ENCODE measurements at places on chromosomes 1 and 21. TPM values are rescaled to one million over a fixed set of nuclear protein-coding genes. Genes with fewer than 3 reads are reported as not detected.
A peak's percentile ranks its signal among the peaks of the same experiment; 100 is the strongest.

DNA sequence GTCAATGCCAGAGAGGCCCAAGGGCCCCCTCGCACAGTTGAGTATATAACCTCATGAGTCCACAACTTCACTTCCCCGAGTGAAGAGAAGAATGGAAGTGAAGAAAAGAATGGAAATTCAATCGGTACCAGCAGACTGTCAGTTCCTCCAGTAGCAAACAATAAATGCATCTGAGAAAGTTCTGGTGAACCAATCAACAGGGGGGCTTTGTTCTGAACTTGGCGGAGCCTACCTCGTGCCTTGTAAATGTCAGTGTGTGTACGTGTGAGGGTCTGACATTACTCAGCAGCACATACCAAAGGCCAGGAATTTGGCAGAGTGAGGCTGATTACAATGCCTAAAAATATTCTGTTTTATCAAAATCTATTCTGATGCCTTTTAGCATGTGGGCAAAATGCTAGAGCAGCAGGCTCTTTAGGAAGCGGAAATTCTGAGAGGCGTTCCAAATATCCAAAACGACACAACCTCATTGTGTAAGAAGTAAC, 238.5 kb downstream of the LTN1 start:
- peak; percentile 96 for DNase-seq
- no peak overlapping the region for H3K4me3 ChIP-seq
- peak overlapping the region; percentile 98 for H3K27ac ChIP-seq
- 0 out of 2 replicates have a peak, but pooled peaks cover 2% of the 10 kb centered on the region for H3K36me3 ChIP-seq
- H3K27me3 ChIP-seq: no peaks in the 10 kb centered on the region

- no peaks in the 10 kb centered on the region for H3K27me3 ChIP-seq
- peaks cover 33% of the 10 kb centered on the region for H3K36me3 ChIP-seq
- H3K27ac ChIP-seq: no peak overlapping the region
- no peak overlapping the region for H3K4me3 ChIP-seq
- no peaks in the 10 kb centered on the region for H3K4me1 ChIP-seq
Measured at GRCh38 chr1:168235548-168235885, 9.7 kb downstream of the SFT2D2 start.

- no peak for DNase-seq
- H3K4me1 ChIP-seq: peaks cover 4% of the 10 kb centered on the region
- peaks cover 28% of the 10 kb centered on the region for H3K36me3 ChIP-seq
- H3K27ac ChIP-seq: no peak overlapping the region
Measured at GRCh38 chr1:154990276-154990675, 3.1 kb upstream of the LENEP start.

DNA sequence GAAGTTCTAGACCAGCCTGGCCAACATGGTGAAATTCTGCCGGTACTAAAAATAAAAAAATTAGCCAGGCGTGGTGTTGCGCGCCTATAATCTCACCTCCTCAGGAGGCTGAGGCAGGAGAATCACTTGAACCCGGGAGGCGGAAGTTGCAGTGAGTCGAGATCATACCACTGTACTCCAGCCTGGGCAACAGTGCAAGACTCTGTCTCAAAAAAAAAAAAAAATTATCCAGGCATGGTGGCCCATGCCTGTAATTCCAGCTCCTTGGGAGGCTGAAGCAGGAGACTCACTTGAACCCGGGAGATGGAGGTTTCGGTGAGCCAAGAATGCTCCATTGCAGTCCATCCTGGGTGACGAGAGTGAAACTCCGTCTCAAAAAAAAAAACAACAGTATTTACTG, 18.5 kb upstream of the RAB42 start:
- no peak overlapping the region for H3K27ac ChIP-seq
- H3K4me1 ChIP-seq: no peaks in the 10 kb centered on the region
- no peaks in the 10 kb centered on the region for H3K27me3 ChIP-seq
- no peak for DNase-seq
- no peak overlapping the region for H3K4me3 ChIP-seq

DNA sequence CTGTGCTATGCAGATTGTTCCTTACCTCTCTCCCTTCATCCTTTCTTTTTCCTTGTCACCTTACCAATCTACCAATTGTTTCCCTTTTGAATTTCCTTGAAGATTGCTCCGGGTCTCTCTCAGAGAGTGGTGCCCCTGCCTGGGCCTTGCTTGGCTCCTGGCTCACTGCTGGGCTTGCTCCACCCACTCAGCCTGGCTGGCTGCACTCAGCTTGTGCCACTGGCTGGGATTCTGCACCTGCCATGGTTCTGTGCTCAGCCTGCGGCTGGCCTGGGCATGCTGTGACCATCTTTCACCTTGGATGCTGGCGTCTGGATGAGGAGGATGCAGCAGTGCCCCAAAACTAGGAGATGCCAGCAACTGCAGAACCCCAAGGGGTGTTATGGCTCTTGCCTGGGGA, 463.9 kb upstream of the CXADR start:
- peaks cover 3% of the 10 kb centered on the region for H3K4me1 ChIP-seq
- H3K4me3 ChIP-seq: no peak overlapping the region
- H3K27ac ChIP-seq: no peak overlapping the region
- H3K27me3 ChIP-seq: no peaks in the 10 kb centered on the region

- no peaks in the 10 kb centered on the region for H3K36me3 ChIP-seq
- H3K4me1 ChIP-seq: peaks cover 6% of the 10 kb centered on the region
- H3K4me3 ChIP-seq: no peak overlapping the region
- peak; percentile 71 for DNase-seq
- H3K27ac ChIP-seq: no peak overlapping the region
- no peaks in the 10 kb centered on the region for H3K27me3 ChIP-seq
Measured at GRCh38 chr1:167899253-167899681, 14.7 kb downstream of the ADCY10 start.

GRCh38 chr1:31585736-31586365, 9.5 kb downstream of the TINAGL1 start:
- H3K27ac ChIP-seq: no peak overlapping the region
- peaks cover 7% of the 10 kb centered on the region for H3K4me1 ChIP-seq
- no peak overlapping the region for H3K4me3 ChIP-seq

- no peak for DNase-seq
- no peak overlapping the region for H3K27ac ChIP-seq
- peaks cover 31% of the 10 kb centered on the region for H3K4me1 ChIP-seq
- H3K36me3 ChIP-seq: no peaks in the 10 kb centered on the region
Measured at GRCh38 chr1:183276386-183277080, 90.5 kb downstream of the LAMC2 start.

DNA sequence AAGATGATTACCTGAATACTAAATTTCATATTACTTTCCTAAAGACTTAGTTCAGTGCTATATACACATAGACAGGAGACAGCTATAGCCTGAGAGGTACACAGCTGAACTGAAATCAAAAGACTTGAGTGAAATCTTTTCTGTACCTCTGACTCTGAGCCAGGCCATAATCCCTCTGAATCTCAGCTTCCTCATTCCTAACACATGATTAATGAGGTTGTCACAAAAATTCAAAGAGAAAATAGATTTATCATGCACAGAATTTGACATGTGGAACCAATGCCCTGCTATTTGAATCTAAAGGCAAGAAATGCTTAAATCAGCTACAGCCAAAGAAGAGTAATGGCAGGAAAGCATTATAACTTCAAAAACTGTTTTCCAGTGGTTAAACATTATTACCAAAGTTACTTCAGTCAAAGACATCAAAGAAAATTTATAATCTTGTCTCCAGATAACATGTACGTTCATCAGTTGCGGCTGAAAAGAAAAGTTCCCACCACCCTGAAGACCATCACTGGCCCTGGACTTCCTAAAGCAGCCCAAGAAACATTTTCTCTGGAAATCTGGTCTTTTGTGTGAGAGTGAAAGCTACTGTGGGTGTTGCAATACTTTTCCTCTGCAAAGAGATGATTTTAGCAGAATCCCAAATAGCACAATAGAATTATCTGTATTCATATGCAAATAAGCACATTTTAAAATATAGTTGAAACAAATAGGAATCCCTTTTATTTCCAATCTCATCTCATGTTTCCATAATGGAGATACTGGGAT, 13.8 kb upstream of the ATP1A1 start:
- H3K27ac ChIP-seq: no peak overlapping the region
- DNase-seq: no peak
- no peaks in the 10 kb centered on the region for H3K36me3 ChIP-seq

DNA sequence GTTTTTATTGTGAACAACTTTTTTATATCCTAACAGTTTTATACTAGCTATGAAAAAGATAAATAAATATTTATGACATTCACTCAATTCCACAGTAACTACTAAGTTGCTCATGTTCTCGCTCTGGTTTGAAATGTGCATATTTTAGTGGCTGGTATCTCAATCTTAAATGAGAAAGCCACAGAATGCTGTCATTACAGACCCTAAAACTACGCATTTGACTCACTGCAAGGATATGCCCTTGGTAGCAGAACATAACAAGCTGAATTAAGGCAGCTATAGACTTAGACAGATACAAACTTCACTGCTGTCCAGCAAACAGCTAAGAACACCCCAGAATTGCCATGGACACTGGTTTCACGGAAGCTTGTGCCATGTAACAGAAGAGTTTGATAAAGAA, 19.0 kb downstream of the DAB1 start:
- H3K4me1 ChIP-seq: peaks cover 2% of the 10 kb centered on the region
- H3K36me3 ChIP-seq: no peaks in the 10 kb centered on the region
- no peak overlapping the region for H3K27ac ChIP-seq
- H3K4me3 ChIP-seq: no peak overlapping the region
- DNase-seq: peak; percentile 28

DNA sequence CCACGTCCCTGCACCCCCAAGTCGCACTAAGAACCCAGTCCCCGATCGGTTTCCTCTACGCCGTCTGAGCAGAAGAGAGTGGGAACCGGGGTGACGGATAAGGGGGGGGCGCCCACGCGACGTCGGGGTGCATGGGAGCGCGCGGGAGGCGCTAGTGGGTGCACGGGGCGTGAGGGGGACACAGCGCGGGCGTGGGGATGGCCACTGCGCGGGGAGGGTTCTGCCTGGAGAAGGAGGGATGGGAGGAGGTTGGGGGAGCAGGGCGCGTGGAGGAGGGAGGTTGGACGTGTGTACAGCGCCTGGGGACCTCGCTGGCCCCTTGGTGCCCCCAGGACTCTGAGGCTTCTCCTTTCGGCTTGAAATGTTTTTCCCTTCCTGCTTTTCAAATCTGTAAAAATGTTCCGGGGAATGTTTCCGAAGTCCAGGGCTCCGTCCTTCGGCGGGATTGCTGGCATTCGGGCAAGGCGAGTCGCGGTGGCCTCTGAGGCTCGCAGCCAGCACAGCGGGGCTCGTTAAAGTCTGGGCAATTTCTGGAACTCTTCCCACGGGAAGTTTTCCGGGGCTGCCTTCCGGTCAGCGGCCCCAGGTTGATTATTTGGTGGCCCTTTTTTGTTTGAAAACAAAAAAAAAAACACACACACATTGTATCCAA, 13.1 kb downstream of the RNF220 start:
- H3K4me3 ChIP-seq: no peak overlapping the region
- H3K27me3 ChIP-seq: peaks cover 88% of the 10 kb centered on the region
- no peak for DNase-seq
- H3K36me3 ChIP-seq: no peaks in the 10 kb centered on the region
- no peak overlapping the region for H3K27ac ChIP-seq

DNA sequence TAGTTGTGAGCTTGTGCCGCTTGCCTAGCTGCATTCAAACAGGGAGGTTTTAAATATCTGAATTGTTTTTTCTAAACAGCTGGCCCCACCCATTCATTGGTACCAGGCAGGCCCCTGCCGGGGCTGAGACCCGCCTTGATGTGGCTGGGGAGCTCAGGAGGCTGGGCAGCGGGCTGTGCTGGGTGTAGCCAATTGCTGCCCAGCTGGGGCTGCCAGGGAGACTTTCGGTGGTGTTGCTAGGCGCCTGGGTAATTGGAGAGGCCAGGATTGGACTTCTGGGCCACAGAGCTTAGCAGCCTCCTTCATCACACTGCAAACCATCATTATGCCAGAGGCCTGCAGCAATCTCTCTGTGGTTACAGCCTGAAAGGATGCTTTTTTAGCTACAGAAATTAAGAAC, 12.2 kb downstream of the RHBDL2 start:
- DNase-seq: no peak
- H3K4me3 ChIP-seq: no peak overlapping the region
- no peak overlapping the region for H3K27ac ChIP-seq
- no peaks in the 10 kb centered on the region for H3K27me3 ChIP-seq
- no peaks in the 10 kb centered on the region for H3K36me3 ChIP-seq

DNA sequence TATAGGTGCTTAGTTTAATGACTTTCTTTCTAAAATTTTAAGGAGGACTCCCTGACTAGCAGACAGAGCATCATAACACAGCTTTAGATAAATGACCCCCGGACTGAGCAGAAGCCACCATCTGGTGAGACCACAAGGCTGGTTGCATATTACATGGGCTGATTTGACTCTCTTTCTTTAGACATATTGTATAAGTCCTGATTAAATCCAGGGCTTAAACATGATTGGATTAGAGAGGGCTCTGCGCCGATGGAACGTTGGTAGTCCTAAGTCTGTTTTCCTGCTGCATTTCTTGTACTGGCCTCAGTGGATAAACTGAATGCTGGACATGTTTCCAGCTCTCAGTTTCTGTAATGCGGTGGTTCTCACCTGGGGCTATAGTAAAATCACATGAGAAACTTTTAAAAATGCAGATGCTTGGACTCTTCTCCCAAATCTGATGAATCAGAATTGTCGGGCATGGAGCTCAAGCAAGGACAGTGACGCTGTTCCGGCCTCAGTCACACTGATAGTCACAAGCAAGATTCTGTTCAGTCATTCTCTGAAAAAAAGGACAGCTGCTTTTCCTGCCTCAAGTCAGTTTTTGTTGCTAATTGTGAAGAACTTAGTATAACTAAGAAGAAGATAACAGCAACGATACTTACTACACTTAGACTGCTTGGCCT, 16.6 kb downstream of the DDI2 start:
- H3K4me3 ChIP-seq: no peak overlapping the region
- no peaks in the 10 kb centered on the region for H3K27me3 ChIP-seq
- H3K4me1 ChIP-seq: no peaks in the 10 kb centered on the region
- no peak for DNase-seq
- H3K36me3 ChIP-seq: peaks cover 41% of the 10 kb centered on the region
- H3K27ac ChIP-seq: no peak overlapping the region

DNA sequence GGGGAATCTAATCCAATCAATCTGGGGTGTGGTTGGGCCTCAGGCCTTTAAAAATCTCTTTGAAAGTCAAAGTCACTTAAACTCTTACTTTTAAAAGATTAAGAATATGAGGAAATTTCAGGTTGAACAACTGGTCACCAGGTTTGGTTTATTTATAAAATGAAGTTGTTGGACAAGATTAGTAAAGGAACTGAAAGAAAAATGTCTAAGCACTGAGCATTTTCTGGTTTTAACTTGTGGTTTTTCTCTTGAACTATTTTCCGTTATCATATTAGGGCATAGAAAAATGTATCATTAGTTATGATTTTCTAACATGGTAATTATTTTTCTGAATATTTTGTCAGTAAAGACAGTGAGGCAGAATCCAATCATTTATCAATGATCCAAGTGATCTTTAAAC, 49.6 kb downstream of the RGS2 start:
- no peak for DNase-seq
- H3K27me3 ChIP-seq: no peaks in the 10 kb centered on the region
- no peak overlapping the region for H3K27ac ChIP-seq
- no peaks in the 10 kb centered on the region for H3K4me1 ChIP-seq
- no peak overlapping the region for H3K4me3 ChIP-seq
- H3K36me3 ChIP-seq: no peaks in the 10 kb centered on the region

The GBP4 gene
- total RNA-seq: not detected

The GJA8 gene
- not detected for total RNA-seq

The OPRD1 gene
- total RNA-seq: under 0.01 TPM

The NPPB gene
- total RNA-seq: not detected

The PLCH2 gene
- 0.28 TPM for total RNA-seq
